Stimulated activated CD8-positive, alpha-beta memory T cell treated with anti-CD3 and anti-CD28 coated beads, Interleukin-4, amount 100 ng/mL, for 24 hours (primary cell): ENCODE measurements at places on chromosomes 2 and 18.

GRCh38 chr2:45804987-45805755, 153.7 kb downstream of the PRKCE start:
- no peak for DNase-seq

DNA sequence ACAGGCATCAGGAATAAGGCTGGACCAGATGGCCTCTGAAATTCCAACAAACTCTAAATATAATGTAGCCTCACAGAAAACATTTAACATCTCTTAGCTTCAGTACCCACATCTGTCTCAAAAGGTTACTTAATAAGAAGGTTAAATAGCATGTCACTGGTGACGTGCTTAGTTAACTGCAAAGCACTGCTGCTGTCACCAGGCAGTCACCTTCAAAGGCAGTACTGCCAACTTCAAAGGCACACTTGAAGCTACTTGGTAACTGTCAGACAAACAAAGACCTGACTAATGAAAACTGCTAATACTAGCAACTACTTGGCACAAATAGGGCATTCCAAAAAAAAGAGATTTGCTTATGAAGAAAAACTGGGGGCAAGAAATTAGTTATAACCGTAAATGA, 36.2 kb downstream of the EPG5 start:
- DNase-seq, result no peak

- no peak for DNase-seq
Observed at GRCh38 chr2:11203480-11203879, 48.2 kb downstream of the SLC66A3 start.

DNA sequence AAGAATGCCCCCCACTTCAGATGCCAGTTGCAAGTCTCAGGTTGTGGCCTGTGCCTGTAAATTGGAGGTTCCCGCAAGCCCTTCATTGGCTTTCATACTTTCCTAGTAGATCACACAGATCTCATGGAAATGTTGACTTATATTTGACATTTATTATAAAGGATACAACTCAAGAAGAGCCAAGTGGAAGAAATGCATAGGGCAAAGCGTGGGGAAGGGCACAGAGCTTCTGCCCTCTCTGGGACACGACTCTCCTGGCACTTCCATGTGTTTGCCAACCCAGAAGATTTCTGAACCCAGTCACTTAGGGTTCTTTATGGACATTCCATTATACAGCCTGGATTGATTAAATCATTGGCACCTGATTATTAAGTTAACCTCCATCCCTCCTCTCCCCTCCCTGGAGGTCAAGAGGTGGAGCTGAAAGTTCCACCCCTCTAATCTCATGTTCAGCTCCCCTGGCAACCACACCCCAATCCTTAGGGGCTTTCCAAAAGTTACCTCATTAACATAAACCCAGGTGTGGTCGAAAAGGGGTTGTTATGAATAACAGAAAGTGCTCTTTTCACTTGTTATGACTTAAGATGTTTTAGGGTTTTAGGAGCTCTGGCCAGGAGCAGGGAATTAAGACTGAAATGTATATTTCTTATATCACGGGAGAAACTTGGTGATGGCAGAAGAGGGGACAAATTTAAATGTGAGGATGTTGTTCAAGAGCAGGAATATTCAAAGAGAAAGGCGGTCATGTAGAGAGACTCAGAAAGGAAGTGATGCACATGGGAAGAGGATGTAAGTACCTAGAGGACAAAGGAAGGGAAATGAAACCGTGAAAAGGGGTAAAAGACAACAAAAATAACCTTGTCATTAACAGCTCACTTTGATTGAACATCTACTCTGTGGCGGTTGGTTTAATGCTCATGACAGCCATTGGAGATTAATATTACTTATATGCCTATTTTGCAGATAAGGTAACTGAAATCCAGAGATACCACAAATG, 31.8 kb downstream of the SP100 start:
- DNase-seq, result no peak

DNA sequence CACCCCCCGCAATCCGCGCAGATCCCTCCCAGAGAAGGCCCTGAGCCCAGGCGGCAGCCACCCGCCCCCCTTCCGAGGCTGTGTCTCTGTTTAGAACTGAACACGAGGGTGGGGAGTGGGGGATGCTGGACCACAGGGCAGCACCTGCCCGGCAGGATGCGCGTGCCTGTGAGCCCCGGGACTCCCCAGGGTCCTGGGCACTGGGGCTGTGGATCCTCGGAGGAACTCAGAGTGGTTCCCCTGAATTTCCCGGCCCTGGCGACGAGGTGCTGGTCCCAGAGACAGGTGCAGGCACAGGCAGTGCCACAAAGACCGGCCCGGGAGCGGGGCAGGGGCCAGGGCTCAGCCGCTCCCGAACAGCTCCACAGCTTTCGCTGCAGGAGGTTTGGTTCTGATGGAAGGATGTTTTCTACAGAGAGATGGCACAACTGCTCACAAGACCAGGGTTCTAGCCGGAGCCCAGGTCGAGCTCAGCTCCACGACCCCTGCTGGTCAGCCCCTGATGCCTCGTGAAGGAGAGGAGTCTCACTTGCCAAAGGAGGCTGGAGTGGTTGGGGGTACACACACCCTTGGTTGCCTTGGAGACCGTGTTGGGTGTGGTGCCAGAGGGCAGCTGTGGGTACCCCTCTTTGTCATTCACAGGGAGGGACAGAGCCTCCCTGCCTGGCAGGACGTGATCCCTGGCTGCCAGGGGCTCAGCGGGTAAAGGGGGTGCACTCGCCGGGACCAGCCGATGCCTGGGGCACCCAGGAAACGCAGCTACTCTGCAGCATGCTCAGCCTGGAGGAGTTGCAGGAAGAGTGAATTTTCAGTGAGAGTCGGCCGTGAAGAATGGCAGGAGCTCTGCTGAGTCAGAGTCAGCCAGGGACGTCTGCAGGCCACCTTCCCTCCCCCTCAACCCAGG, 4.4 kb upstream of the NEU4 start:
- no peak for DNase-seq

DNA sequence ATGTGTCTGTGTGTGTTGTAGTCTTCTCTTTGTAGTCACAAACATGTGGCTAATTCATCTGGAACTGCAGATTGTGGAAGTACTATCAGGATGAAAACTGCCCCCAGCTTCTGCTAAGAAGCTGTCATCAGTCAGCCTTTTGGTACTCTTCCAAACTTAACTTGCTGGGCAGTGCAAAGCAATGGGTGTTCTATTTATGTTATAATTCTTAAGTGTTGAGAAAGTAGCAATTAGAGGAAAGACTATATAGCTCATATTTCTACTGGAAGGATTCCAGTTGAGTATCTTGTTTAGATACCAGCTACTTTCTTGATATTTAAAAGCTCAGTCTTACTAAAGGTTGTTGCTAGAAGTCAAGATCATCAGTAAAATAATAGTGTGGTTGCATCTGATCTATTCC, 52.1 kb downstream of the SLC38A11 start:
- DNase-seq, result no peak

DNA sequence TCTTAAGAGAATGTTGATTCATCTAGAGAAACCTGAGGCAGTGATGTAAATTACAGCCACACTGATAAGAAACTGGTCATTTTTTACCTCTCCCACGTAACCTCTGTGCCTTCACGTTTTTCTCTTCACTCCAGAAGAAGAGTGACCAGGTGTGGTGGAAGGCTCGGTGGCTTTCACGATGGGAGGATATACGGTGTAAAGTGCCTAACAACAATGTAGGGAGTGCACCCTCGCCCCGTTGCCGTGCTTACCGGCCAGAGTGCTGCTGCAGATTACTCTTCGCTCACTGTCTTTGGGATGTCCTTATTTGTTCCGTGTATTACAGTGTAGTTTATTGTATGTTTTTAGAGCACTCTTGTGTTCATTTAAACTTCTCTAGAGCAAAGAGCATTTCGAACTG, 46.5 kb downstream of the NCK2 start:
- no peak for DNase-seq

- no peak for DNase-seq
Observed at GRCh38 chr2:102063487-102063911, 71.7 kb downstream of the IL1R2 start.

DNA sequence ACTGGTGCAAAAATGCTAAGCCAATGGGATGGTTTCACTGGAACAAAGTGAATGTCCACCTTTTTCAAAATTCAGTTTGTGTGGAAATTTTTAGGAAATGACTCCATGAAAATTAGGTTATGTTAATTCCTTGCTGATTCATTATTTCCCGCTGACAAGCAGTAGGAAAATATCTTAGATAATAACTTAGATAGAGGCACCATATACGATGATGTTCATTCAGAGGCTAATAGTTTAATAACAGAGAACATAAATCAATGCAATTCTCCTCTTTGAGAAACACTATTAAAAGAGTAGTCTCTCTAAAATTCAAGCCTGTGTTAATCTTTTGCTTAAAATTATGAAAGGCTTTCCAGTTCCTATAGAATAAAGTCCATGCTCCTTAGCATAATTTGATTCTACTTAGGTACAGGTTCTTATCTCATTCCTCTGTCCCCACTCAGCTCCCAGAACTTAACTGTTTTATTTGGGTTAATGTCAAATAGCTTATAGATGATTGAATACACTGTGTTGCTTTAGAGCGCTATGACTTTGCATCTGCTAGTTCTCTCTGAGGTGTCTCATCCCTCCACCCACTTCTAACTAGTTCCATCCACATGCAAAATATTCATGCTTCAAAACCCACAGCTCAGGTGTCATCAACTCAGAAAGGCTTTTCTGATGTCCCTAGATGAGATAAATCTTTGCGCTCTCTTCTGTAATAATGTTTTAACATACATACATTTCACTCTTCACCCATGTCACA, 503.6 kb downstream of the ERBB4 start:
- no peak for DNase-seq
